ENCODE measurements at places on chromosomes 1 and 21.

- no peak for DNase-seq
These were observed 7.4 kb downstream of the PLEKHN1 start for GRCh38 chr1:973459-974292.

GRCh38 chr1:34714386-34714785 is 40.5 kb upstream of the GJB5 start:
- no peak for DNase-seq

DNA sequence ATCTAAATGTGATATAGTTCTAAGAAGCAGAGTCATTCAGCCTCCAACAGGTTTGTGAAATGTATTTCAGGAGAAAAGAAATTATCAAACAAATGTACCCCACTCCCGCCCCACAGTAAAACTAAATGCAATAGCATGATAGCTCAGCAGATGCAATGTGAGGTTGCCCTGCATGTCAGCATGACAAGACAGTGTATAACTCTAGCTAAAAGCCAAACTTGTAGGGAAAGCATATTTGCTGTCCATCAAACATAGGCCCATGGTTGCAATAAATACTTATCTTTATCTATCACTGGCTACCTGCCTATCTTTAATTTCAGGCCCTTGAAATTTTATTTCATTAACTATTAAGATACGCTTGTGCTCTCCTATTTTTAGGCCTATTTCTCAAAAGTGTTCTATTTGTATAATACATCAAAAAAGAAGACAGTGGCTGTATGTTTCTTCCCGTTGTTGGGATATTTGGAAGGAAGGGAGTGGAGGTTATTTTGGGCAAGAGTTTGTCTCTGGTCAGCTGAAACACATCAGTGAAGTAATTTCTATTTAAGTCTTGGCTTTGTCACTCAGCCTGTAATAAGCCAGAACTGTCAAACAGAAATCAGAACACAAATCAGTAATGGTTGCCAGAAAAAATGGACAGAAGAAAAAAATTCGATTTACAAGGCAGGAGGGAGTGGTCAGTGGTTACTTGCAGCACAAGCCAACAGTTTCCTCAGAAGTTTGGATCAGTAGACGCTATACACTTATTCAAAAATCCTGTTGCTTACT is 307.4 kb upstream of the ADGRL2 start:
- peak; percentile 24 for DNase-seq

- no peak for DNase-seq
These were observed 26.2 kb upstream of the PADI4 start for GRCh38 chr1:17281775-17282181.
